ENCODE measurements at places on chromosomes 12 and 14.

- DNase-seq: no peak
These were observed 1.0 kb downstream of the BORCS5 start for GRCh38 chr12:12357719-12358461.

DNA sequence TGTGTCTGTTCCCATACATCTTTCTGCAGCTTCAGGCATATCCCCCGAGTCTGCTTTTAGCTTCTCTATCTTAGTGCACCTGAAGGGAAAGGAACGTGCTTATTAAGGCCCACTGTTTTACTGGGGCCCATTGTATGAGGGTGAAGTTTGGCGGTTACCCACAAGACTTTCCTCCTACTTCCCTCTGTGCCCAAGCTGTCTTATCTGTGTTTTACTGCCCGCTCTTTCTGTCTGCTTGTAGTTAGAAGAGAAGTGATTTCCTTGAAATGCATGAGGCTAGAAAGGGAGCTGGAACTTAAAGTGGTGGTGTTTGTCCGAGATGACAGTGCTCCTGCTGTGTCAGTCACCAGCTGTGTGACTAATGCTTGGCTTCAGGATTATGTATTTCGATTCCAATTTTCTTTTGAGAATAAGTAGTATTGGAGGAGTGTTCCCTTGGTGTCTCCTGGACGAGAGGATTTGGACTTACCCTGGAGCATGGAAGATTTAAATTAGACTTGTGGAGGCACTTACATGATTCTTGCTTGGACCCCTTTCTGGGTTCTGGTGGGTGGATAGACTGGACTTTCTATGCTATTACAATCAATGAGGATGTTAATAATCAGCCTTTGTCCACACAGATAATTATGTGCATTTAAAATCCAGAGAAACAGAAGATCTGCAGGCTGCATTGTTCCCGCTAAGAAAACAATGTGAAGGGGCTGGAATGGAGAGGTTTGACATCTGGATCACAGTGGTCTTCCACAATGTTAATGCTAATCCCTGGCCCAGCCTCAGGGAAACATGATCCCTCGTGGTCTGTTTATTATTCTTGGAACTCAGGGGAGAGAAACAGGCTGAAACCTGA is 13.9 kb upstream of the KRT86 start:
- DNase-seq: no peak

DNA sequence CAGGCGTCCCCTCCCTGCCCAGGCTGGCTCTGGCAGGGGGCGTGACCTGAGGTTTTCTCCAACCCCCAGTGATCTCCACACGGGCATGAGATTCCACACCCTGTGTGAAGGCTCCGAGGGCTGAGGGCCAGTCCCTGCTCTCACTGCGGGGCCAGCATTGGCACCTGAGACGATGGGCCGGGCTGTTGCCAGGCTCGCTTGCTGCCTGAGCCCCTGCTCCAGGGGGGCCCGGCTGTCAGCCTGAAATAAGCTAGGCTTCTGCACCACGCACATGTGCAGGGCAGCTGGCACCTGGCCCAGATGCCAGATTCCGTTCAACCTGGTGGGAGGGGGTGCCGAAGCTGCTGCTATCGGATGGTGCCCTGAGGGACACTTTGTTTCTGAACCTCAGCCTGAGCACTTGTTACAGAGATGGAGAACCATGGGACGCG is 196.5 kb upstream of the PRMT8 start:
- DNase-seq: no peak

DNA sequence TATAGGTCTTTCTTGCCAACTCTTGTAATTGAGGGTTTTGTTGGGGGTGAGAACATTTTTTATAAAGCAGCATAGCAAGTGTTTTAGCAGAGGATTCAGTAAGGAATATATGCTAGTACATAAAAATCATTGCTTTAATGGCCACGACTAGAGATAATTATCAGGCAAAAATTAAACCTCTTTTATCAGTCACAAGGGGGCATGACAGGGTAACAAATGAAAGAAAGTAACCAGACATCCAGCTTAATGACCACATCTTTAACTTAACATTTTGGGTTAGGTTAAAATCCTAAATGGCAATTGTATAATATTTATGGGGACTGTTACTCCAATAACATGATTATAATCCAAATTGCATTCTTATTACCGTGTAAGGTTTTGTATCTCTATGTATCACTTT is 119.6 kb downstream of the LRRIQ1 start:
- DNase-seq: peak; percentile 39

GRCh38 chr12:579420-580110 is 83.7 kb downstream of the NINJ2 start:
- no peak for DNase-seq

DNA sequence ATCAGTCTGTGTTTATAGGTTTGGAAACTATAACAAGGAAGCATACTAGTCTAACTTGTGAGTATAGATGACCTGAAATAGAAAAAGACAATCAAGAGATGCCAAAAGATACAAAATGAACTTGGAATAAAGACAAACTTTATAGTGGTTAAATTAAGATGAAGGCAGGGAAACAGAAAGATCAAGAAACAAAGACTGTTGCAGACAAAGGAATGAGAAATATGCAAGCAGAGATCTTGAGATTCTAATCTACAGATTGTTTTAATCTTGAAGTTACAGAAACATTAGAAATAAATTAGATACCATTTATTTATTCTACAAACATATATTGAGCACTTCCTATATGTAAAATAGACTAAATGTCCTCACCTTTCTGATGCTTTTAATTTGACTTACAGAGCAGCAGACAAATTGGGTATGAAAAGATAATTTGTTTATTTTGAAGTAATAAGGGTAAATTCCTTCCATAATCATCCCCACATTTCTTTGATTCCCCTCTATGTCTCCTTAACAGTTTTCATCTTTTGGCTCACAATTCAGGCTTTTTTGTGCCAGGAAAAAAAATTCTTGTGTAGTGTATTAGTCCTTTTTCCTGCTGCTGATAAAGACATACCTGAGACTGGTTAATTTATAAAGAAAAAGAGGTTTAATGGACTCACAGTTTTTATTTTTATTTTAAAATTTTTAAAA is 134.4 kb downstream of the KITLG start:
- DNase-seq: no peak

GRCh38 chr14:55446127-55446736 is 5.8 kb upstream of the TBPL2 start:
- DNase-seq: peak; percentile 92

GRCh38 chr12:40156021-40156764 is 50.3 kb upstream of the SLC2A13 start:
- no peak for DNase-seq

- no peak for DNase-seq
These were observed 51.2 kb downstream of the TESC start for GRCh38 chr12:117047810-117048584.

DNA sequence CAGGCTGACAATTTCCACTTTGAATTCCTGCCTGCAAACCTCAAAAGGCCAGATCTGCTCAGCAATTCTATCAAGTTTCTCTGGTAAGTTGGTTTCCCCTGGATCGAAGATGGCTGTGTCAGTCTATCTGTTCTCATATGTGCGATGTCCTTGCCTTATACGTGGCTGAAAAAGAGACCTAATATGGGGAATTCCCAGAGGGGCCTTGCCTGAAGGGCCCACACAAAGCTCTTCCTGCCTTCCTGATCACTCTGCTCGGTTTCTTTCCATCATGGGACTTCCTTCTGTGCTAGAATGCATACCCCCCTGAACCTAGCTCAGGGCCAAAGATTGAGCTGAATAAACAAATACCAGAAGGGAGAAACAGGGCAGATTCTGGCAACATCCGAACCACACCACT is 13.2 kb downstream of the TCL1B start:
- DNase-seq: no peak

- no peak for DNase-seq
These were observed 3.0 kb downstream of the ZBTB1 start for GRCh38 chr14:64507376-64508156.

DNA sequence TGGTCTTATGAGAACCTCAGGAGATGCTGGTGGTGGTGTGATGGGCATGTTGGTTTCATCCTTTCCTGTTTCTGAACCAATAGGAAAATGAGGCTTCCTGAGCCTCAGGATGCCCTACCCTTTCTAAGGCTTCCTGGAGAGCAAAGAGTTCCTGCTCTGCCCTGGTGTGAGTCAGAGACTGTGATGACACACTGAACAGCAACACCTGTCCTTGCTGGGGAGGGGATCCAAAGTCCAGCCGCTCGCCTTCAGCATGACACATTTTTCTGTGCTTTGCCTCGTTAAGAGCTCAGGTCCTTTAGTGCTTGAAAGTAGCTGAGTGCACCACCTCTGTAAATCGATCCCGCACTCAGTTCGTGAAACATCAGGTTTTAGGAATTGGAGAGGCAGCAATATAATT is 116.0 kb downstream of the CACNA1C start:
- DNase-seq: no peak

GRCh38 chr12:119613319-119613936 is 19.9 kb downstream of the TMEM233 start:
- no peak for DNase-seq

DNA sequence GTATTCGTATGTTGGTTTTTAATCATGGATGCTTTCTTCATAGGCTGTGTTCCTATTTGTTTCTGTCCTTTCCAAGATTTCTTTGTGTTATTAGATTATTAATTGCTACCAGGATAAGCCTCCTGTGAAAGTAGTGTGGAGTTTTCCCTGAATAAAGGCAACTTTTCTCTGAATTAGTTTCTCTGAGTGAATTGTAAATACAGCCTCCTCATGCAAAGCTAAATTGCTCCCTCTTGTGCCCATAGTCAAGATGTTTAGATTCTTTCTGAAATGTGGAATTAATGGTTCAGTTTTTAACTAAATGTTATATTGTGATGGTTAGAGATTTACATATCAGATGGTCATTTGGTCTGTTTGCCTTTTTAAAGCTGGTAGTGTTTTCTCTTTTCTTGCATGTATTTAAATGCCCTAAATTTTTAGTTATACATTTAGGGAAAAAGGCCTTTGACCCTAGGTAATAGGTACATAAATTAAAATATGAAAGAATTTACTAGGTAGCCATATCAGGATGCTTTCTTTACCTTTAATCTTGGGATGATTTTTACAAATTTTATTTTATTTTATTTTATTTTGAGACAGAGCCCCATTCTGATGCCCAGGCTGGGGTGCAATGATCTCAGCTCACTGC is 8.9 kb downstream of the APAF1 start:
- DNase-seq: peak; percentile 42

DNA sequence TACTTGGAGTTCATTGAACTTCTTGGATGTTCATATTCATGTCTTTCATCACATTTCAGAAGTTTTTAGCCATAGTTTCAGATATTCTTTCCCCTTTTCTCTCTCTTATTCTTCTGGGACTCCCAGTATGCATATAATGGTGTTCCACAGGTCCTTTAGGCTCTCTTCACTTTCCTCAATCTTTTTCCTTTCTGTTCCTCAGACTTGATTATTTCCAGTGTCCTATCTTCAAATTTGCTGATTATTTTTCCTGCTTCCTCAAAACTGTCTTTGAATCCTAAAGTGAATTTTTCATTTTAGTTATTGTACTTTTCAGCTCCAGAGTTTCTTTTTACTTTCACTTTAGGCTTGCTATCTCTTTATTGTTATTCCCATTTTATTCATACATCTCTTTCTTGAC is 8.8 kb upstream of the ZFP36L1 start:
- no peak for DNase-seq

GRCh38 chr12:121259074-121259473 is 37.4 kb downstream of the CAMKK2 start:
- DNase-seq: no peak

DNA sequence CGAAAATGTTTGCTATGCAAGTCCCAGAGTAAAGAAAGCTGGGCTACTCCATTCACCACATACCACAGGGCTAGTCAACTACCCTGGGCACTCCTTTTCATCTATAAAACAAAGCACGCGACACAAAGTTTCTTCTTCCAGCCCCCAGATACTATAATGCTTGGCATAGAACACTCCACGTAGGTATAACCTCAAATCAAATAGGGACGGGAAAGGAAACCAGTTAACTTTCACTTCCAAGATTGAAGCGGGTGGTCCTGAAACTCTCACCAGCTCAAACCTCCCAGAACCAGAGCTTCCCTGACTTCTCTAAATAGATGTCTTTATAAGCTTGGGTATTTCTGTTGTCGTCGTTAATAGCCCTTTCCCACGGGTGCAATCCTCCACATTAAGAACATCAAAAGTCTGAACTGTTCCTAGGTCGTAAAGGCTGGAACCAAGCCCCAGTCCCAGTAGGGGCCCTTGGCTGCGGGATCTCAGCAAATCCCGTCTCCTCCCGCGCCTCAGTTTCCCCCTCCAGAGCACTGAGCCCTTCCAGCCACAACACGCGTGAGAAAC is 647 bp downstream of the LGMN start:
- no peak for DNase-seq

DNA sequence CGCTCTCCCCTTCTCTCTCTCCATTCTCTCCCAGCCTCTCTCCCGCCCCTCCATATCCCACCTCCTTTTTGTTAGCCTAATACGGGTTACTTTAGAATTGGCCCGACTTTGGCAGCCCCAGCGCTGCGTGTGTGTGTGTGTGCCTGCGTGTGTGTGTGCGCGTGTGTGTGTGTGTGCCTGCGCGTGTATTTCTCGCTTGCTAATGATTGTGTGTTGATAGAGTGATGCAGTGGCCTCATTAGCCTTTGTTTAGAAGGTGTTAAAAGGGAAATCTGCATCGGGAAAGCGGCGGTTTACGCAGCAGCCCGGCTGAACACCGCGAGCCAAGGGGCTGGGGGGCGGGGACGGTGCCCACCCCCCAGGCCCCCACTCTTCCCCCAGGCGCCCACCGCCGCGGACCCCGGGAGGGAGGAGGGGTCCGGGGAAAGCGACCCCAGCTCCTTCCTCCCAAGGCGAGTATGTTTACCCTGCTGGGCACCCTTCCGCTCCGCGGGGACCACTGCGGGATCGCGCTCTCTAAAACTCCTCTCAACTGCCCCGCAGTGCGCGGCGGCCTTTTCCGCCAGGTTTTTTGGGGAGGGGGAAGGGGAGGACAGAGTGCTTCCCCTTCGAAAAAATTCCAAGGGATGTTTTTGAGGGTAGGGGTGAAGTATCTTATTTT is 6.8 kb upstream of the LHX5 start:
- DNase-seq: no peak

GRCh38 chr12:26016516-26016915 is 58.0 kb downstream of the RASSF8 start:
- no peak for DNase-seq

DNA sequence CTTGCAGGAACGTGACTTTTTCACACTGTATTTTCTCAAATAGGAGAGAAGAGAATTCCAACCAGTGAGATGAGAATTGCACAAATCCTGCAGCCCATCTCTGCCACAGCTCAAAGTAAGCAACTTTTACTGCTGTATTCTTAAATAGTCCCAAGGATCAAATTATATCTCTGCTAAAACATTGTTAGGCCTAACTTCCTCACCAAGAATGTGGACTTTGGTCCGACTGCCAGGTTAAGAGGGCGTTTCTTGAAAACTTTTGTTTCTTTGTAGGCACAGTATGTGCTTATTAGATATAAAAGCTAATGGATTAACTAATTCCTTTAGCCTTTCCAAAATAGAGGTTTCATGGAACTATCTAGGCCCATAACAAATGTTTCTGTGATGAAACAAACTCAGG is 61.4 kb upstream of the IFNG-AS1 start:
- DNase-seq: no peak
